ENCODE measurements at places on chromosomes 6 and 20.
A peak's percentile ranks its signal among the peaks of the same experiment; 100 is the strongest.

DNA sequence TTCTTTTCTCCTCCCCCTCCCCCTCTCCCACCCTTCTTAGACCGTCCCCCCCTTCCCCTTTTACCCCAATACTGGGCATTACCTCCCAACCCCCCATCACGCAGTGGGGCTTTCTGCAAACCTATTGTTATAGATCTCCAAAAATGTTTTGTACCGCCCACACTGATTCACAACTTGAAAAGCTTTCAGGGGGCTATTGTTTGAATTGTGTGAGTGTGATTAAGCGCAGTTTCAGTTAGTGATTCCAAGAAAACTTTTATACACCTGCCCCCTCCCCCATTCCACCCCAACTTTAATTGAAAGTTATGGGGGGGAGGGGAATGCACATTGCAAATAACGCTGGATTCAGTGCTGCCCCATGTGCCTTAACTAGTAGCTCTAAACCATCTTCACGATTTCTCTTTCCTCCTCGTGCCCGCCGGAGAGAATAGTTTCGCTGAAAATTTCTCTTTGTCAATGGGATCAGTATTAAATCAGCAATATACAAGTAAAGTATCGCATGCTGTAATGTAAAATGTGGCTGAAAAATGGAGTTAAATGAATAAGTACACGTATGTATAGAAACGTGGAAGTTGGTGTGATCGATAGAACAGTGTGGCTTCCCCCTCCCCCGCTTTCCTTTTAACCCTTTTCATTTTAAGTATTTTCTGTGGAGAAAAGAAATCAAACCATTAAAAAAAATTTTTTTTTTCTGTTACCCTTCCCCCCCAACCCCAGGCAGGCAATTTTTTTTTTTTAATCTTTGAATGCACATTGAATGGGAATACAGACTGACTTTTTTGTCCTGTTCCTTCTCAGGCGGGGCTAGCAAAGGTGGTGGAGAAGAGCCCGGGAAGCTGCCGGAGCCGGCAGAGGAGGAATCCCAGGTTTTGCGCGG is 632 bp downstream of the LIN28B start:
- no peak for DNase-seq

GRCh38 chr6:146337376-146337775 is 206.3 kb upstream of the RAB32 start:
- no peak for DNase-seq

GRCh38 chr6:13581700-13582229 is 7.4 kb downstream of the SIRT5 start:
- no peak for DNase-seq

DNA sequence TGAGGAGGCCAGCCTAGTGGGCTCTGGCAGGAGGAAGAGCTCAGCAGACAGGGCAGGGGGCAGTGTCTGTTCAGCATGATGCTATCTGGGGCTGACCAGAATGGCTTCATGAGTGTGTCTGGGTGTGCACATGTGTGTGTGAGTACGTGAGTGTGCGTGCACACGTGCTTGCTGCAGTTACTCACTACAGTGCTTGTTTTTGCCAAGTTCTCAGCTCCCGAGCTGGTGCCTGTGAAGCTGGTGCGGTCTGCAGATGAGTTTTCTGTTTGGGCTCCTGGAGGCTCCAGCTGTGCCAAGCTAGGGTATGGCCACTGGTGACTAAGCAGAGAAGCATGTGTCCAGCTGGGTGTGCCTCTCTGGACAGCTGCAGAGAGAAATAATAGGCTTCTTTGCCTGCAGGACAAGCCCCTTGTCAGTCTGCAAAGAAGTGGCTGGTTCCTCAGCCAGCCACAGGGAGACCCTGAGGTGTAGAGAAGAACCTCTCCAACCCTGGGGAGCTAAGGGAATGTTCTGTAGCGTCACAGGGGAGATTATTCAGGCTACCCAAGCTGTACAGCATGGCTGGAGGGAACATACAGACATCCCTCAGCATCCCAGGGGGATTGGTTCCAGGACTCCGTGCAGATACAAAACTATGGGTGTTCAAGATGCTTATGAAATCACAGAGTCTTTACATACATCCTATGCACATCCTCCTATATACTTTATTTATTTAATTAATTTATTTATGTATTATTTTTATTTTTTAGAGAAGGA is 40.2 kb upstream of the FAM50B start:
- peak; percentile 86 for DNase-seq

DNA sequence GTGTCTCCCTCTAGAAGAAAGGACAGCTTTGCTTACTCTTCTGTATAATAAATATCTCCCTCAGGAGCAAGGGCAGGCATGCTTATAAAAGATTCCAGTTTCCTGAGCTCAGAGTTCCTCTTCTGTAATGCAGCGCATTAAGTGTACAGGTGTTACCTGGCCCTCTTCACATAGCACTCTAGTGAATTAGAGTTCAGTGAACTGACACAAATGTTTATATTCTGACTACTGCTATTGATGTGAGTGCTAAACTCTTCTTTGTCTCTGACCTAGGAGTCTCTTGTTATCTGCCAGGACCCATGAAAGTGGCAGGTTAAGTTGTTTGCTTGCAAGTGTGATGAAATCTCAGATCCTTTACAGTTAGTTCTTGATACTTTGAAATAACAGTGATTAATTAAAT is 33.5 kb downstream of the CYB5R4 start:
- DNase-seq, result no peak

DNA sequence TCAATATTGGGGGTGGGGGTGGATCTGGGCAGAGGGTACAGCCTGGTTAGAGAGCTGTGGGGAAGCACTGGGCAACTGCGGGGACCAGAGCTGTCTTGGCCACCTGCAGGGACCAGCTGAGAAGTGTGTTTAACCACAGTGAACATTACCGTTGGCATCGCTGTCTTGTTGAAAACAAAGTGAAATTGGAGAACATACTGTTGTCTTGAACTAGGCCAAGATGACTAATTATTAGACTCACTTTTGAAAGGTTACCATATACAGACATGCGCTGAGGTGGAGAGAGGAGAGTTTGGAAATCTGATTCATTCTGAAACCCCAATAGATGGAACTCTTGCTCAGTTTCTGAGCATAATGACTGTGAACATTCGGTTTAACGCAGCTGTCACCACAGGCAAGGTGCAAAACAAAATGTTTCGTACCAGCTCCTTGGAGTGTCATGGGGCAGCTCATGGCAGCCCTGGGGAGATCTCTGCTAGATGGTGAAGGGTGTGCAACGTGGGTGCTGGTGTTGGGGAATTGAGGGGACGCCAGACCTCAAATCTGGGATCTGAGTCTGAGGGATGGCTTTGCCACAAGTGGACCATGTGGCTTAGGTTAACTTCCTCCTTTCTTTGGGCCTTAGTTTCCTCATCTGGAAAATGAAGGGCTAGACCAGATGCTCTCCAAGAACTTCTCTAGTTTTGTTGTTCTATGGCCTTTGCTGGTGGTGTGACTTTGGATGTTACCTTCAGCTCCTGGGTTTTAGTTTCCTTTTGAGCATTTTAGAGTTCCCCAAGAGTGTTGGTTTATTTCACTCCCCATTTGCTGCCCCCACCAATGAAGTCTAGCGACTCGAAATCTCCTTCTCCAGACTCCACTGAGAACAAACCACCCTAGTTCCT is 24.6 kb upstream of the GTSF1L start:
- peak; percentile 76 for DNase-seq

DNA sequence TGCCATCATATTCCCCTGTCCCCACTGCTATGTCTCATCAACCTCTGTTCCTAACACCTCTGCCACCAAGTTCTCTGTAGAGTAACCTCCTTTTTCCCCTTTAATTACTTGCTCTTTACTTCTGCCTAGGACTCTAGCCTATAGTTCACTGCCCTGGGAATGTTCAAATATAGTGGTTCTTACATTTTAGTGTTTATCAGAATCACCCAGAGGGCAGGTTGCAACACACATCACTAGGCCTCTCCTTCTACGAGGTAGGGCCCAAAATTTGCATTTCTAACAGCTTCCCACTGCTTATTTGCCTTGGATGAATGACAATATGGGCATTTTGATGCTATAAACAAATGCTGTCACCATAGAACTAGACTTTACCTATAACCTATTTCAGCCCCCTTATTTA is 23.1 kb upstream of the C6orf141 start:
- no peak for DNase-seq

- DNase-seq, result no peak
These were observed 119.0 kb downstream of the ISM1 start for GRCh38 chr20:13340088-13340487.

- DNase-seq, result no peak
These were observed 47.3 kb downstream of the EPB41L2 start for GRCh38 chr6:131015630-131016263.

GRCh38 chr6:160298121-160298520 is 39.5 kb upstream of the SLC22A2 start:
- no peak for DNase-seq

GRCh38 chr20:2260250-2260649 is 35.6 kb upstream of the TGM3 start:
- DNase-seq, result no peak

Data from RCC 7860 (cell line).